Femur (tissue), 1 donor: ENCODE measurements at places on chromosomes 3 and 15.

DNA sequence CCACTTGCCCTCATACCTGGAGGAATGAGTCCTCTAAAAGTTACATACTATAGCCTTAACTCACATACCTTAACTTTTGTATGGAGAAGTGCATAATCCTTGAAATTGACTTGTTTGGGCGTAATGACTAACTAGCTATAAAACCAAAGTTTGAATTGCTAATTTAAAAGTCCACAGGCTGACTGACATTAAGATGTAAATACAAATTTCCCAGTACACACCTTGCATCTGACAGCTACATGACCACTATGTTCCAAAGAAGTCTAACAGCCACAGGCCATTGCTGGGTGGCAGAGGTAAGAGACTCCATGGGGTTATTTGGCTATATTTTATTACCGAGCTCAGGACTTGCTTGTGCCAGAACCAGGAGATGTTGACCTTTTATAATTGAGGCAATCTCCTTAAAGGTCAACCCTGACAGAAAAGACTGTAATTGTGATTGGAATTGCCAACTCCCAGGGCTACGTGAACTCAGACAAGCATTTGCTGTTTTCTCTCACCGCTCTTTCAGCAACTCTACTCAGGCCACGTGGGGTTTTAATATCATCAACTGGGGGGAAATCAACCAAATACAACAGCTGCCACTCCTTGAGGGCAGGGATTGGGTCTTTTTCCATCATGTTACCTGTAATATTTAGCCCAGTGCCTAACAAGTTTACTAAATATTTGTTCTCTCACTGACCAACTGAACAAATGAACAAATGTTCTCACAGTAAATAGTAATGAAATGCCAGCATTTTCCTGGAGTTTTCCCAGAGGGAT, 139.9 kb downstream of the SEMA6D start:
- no peak for DNase-seq

- DNase-seq: no peak
Measured at GRCh38 chr3:187899246-187899645, 154.0 kb upstream of the BCL6 start.

GRCh38 chr15:86432861-86433260, 353.2 kb downstream of the AGBL1 start:
- DNase-seq: no peak

DNA sequence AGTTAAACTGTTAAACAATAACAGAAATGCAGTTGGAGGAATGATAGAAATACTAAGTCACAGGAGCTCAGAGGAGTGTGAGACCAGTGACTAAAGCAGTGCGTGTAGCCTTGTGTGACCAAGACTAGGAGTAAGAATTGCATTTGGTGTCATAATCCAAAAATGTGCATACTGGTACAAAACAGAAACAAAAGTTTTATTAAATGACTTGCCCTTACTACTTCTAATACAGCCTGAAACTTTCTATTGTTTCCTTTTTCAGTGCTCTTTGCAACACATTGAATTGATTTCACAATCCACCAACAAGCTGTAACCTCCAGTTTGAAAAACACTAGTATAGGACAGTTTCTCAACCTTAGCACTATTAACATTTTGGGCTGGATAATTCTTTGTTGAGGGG, 17.1 kb downstream of the SNX1 start:
- no peak for DNase-seq

- no peak for DNase-seq
Measured at GRCh38 chr3:25781145-25781757, 2.0 kb downstream of the NGLY1 start.

DNA sequence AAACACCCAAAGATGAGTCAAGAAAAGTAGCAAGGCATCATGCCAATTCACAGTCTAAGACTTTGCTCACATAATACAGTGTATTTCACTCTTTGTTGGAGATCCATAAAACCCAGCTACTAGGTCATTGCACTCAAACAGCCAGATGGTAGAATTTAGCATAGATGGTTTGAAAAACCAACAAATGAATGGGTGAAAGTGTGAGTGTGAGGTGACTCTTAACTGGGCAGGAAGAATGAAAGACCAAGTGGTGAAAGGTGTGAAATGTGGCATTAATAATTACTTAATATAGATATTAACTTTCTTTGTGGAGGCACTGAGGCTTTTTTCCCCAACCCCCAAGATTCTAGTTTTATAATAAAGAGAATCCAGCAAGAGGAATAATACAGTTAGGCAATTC, 159.5 kb downstream of the SQOR start:
- DNase-seq: no peak

- DNase-seq: no peak
Measured at GRCh38 chr3:72798552-72799195, 49.6 kb downstream of the SHQ1 start.

GRCh38 chr3:12935023-12935860, 93.9 kb upstream of the RPL32 start:
- DNase-seq: no peak

GRCh38 chr15:61137105-61137792, 91.9 kb downstream of the RORA start:
- no peak for DNase-seq

GRCh38 chr3:127821394-127821793, 921 bp downstream of the MGLL start:
- no peak for DNase-seq

GRCh38 chr3:45105855-45106671, 40.1 kb downstream of the CDCP1 start:
- DNase-seq: peak; percentile 55

DNA sequence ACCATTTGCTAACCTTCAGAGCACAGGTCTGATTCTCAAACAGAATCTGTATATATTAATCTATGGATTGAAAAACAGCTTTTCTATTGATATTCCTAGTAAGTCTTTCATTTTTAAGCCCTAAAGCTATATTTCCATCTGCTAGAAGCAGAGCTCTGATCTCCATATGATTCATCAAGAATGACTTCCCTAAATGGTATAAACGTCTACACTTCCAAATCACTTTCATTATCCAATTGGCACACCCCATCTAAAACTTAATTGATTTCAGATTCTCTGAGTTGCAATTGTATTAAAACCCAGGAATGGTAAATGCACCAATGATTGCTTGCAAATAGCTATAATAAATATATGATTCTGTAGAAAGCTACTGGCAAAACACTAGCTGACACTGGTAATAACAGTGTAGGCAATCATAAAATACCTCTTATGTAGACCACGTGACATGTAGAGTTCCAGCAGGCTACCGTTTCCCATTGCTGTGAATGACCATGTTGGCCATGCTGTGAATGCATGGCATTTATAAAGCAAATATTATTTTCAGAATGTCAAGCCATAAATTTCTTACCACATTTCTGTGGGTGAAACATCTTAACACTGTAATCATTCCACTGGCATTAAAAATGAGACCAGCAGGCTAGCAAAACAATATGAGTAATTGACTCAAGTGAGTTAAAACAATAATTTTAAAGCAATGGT, 226.0 kb downstream of the ZMAT3 start:
- peak; percentile 30 for DNase-seq

- DNase-seq: no peak
Measured at GRCh38 chr3:158769549-158769948, 32.3 kb upstream of the MFSD1 start.

GRCh38 chr3:31102196-31102879, 207.9 kb upstream of the GADL1 start:
- DNase-seq: no peak

DNA sequence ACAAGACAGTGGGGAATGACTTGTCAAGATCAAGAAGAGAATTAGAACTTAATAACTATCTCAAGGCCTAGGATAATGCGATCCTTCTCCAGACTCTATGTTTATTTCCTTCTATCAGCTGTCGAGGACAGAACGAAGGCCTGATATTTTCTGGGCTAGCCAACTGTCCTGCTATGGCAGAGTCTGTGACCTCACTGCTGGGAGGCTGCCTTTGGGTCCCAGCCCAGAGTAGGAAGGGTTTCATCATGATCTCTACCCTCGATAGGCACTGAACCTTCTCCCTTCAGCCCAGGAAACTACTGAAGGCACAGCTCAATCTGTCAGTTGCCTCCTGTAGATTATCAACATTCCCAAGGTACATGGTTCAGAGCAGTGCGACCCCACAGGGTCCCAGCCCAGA, 237.2 kb downstream of the ATP8B4 start:
- DNase-seq: no peak

- no peak for DNase-seq
Measured at GRCh38 chr15:89751748-89752147, 699 bp upstream of the MESP1 start.

DNA sequence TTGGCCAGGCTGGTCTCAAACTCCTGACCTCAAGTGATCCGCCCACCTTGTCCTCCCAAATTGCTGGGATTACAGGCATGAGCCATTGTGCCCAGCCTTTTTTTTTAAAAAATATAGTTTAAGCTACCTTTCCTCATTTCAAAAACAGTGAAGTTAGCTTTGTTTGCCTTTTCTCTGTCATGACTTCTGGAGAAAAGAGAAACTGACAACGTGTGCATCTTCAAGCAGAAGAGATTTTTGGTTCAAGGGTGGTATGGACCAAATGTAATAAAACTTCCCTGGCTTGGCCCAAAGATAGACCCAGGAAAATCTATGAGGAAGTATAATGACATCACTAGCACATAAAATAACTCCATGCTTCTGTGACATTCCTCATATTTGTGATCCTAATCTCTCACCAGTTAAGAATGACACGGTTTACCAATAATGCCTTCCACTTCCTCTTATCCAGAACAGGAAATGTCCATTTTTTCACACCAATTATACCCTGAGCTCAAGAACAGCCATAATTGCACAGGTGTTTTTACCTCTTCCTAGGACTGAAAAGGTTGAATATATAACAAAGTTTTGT, 781.2 kb upstream of the NR2F2 start:
- DNase-seq: no peak

GRCh38 chr3:66479532-66479947, 21.3 kb downstream of the LRIG1 start:
- no peak for DNase-seq

DNA sequence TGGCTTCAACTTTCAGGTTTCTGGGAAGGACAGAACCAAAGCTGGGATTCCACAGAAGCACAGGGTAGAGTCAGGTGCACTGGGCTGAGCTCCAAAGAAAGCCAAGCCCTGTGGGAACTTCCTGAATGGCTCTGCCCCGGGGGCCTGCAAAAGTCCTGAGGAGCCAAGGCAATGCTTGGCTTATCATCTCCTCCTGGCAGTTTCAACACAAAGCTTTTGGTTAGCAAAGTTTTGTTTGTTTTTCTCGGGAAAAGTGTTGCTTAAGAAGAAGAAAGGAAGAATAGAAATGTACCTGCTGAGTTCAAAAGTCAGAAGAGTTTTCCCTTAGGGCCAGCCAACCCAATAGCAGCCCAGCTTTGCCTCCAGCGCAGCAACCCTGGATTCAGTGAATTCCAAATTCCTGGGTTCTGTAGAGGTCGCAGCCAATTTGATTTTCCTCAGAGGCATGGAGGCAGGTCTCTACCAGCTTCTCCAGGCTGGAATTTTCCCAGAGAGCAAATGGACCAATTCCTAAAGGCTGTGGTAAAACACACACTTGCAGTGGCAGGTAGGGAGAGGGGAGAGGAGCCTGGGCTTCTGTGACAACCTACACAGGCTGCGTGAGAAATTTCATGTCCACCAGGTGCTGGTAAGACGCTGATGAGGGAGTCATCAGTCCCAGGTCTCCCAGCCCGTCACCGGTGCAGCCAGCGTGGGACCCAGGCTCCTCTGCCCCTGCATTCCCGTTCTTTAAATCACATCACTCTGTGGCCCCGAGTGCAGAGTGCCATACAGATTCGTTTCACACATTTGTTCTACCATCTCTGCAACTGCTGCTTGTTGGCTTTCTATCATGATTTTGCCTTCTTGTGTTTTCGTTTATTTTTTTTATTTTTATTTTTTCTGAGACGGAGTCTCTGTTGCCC, 54.3 kb upstream of the SNRPA1 start:
- no peak for DNase-seq

DNA sequence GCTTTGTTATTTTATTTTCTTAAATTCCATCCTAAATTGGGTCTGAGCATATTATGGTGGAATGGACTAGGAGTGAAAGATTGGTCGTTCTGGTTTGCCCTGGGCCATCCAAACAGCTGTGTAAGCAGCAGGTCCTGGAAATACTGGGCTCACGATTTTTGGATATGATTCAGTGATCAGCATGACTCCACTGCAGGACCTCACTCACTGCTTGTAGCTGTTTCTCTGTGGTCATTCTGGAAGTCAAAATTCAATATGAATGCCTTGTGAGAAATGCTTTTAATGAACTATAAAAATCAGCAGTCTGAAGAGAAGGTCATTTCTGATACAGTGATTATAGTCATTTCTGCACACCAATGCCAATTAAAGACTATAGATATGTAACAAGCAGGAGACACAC, 185.0 kb downstream of the RBMS3 start:
- DNase-seq: no peak

- no peak for DNase-seq
Measured at GRCh38 chr3:142857056-142857455, 31.8 kb downstream of the PCOLCE2 start.

- DNase-seq: no peak
Measured at GRCh38 chr3:148990236-148990635, 1.1 kb upstream of the GYG1 start.

DNA sequence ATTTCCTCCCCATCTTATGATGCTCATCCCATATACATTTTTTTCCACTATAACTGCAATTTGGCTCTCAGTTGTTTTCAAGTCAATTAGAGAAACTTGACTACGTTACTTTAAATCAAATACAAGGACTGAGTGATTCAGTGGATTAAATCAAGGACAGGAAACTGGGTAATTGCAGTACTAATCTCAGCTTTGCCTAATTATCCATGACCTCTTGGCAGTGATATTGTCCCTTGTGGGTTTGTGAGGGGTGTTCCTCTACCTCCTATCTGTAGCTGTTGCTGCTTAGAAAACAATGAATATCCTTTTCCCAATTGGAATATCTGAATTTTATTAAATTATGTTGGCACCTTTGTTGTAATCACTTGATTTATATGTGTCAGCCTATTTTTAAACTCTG, 79.4 kb downstream of the ZPLD1 start:
- DNase-seq: no peak

DNA sequence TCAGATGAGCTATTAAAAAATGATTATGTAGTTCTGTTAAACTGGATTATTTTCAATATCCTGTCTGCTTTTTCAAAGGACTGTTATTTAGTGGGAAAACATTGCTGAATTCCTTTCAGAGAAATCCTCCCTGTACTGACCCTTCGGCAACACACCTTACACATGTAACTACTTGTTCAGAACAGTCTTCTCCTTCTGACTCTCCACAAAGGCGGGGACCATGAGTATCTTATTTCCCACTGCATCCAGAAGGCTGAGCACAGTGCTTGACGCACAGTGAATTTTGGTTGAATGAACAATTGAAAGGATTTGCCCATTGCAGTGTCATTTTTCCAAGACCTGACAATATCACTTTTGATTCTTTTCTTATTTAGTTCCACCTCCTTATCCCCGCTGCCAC, 23.1 kb upstream of the CFAP161 start:
- no peak for DNase-seq

DNA sequence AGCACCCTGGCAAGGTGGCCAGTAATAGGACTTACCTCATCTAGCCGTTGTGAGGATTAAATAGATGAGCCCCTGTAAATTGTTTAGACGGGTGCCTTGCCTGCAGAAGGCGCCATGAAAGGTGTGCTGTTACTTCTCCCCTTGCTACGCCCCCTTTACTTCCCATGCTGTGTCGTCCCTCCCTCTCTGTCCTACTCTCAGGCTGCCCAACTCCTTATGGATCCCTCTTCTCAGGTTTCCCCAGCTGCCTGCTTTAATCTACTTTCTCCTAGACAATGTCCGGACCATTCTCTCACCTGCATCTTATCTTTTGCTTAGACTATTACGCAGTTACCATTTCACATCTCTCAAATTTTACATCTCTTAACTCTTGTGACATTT, 1.7 kb upstream of the FBXW12 start:
- no peak for DNase-seq
